Cardiac muscle cell (in vitro differentiated cells and primary cell): ENCODE measurements at places on chromosomes 7 and 10.

- no peak for DNase-seq
Measured at GRCh38 chr10:114825513-114826253, 4.1 kb downstream of the FHIP2A start.

- no peak for DNase-seq
Measured at GRCh38 chr10:13392701-13393100, 44.6 kb upstream of the SEPHS1 start.

- DNase-seq: peak; percentile 22
Measured at GRCh38 chr10:119863951-119864565, 8.6 kb downstream of the MCMBP start.

DNA sequence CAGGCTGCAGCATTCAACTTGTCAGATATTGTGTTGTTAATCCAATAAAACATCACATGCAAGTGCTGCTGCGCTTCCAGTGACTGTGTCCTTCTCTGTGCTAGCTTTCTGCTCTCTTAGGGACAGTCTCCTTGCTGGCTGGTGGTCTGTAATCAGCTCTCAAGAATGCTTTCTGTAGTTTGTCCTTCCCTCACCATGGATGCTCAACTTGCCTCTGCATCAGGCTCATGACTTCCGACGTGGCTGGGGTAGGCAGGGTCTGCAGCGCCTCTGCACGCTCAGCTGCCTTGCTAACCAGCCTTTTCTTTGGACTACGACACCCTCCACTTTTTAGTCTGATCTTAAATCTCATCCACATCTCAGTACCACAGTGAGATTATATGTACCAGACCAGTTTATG, 58.3 kb downstream of the MMRN2 start:
- no peak for DNase-seq

DNA sequence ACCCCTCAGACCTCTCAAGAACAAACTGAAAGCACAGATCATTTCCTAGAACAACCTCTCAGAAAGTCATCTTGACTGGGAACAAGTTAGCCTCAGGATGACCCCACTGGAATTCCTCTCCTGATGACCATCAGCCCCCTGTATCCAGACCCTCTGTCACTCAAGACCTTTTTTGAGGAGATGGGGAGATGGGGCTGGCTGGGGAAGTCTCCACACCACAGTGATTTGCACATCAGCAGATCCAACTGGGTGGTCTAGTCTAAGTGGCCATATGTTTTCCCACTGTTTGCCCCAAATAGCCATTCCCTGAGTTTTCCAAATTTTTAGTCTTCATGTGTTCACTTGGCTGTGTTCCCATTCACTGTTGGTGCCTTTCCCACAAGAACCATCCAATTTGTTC, 452.4 kb upstream of the NPVF start:
- DNase-seq: no peak
